Stimulated activated CD4-positive, alpha-beta T cell treated with anti-CD3 and anti-CD28 coated beads, TNF-alpha, amount 100 ng/mL, for 1 hour (primary cell): ENCODE measurements at places on chromosomes 6 and 20.
A peak's percentile ranks its signal among the peaks of the same experiment; 100 is the strongest.

DNA sequence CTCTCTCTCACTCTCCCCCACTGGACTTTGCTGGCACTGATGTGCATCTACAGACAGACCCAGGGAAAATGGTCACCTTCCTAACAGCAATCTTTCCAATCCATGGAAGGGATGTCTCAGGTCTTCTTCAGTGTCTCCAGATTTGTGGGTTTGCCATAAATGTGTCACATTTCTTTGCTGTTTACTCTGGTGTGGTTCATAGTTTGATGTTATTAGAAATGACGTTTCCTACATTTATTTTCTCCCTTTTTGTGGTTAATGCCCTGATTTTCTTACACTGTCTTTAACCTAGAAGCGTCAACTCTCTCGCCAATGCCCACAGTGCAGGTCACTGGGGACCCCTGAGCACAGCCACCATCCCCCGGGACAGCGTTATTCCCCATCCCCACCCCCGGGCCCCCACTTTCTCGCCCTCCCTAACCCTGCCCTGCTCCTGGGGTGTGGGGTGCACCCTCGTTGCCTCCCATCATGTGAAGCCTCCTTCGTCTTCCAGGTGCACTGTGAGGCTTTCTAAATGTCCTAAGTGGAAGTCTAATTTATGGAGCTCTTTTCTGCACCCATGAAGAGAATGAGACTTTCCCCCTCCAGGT, 86.5 kb downstream of the YTHDF1 start:
- DNase-seq = no peak

DNA sequence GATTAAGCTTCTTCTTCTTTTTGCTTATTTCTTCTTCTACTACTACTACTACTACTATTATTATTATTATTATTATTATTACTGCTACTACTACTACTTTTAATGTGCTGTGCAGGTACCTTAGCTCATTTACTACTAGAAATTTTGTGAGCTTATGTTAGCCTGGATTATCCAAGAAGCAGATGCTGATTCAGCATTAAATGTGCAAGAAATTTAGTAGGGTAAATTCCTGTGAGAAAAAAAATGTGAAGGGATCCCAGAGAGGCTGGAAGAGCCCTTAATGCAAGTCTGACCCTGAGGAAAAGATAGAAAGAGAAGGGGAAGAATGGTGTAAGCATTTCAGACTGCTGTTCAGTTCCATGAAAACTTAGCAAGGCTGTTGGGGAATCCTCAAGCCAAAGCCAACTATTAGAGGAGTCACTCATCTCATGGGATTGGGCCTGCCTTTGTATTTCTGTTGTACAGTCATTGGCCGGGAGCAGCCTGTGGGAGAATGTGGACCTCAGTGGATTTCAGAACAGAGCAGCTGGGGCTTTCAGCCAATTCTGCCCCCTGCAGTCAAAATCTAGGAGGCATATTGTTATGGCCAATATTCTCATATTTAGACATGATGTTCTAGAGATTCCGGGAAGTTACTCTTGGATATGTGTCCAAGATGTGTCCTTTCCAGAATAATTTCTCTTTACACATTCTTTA, 37.2 kb upstream of the TSPYL1 start:
- no peak for DNase-seq

- DNase-seq = no peak
Observed at GRCh38 chr6:71513036-71513435, 224.4 kb downstream of the OGFRL1 start.

DNA sequence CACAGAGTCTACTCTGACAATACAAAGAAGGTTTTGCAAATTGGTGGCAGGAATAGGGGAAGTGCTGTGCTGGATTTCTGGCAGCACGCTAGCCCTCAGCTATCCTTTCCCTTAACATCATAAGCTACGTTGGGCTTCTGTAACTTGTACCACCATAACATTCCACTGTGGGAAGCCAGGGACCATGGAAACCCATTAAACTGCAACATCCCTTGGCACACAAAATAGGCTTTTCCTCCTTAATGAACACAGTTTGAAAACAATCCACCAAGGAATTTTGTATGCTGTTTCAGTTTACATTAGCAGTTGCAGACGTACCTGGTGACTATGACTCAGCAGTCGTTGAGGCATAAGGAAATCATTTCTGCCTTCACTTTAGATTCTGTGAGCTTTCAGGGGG, 203.9 kb upstream of the RAB32 start:
- no peak for DNase-seq

DNA sequence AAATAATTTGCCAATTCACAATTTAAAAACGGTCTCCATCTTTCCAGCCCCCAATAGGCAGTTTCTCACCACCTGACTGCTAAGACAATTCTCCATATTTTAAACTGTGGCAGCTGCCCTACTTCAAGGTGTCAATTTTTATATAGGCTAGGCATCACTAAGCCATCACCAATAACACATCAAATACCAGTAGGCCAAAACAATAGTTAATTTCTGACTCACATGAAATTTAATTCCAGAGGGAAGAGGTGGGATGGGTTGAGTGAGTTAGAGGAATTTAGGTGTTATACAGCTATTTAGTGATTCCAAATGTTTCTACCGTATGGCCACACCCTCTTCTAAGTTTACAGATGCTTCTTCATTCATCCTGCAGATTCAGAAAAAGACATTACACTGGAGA, 49.9 kb downstream of the GFRAL start:
- DNase-seq = no peak

DNA sequence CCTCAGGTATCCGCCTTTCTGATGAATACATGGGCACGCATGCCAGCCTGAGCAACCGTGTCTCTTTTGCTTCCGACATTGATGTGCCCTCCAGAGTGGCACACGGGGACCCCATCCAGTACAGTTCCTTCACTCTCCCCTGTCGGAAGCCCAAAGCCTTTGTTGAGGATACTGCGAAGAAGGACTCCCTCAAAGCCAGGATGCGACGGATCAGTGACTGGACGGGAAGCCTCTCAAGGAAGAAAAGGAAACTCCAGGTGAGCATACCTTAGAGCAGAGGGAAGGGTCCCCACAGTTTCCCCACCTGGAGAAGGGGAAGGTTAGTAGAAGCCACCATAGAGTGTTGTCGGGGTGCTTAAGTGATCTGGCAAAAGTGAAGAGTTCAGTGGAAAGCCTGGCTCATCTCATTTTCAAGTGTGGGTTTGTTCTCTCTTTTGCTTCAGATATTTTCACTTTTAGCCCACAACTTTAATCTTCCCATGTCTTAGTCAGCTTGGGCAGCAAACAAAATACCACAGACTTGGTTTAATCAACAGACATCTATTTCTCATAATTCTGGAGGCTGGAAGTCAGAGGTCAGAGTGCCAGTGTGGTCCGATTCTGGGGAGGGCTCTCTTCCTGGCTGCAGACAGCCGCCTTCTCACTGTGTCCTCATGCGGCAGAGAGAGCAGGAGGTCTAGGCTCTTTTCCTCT, 133.5 kb upstream of the CLDN20 start:
- no peak for DNase-seq

- DNase-seq = peak; percentile 43
Observed at GRCh38 chr20:62156592-62157386, 13.2 kb downstream of the SS18L1 start.

GRCh38 chr6:139680819-139681218, 306.4 kb upstream of the CITED2 start:
- no peak for DNase-seq

DNA sequence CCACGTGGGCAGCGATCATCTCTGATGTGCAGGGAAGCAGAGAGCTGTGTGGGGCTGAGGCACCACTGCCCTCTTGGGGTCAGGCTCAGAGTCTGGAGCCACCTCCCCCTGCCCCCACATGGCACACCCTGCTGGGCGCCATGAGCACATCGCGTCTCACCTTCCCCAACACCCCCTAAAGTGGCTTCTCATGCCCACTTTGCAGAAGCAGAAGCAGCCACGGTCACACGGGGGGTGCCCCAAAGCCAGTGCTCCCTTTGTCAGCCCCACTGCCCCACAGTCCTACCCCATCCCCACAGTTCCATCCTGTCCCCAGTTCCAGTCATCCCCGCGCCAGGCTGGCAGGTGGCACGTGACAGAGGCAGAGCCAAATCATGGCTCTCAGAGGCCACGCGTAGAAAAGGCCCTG, 19.5 kb downstream of the SDCBP2 start:
- DNase-seq = no peak

DNA sequence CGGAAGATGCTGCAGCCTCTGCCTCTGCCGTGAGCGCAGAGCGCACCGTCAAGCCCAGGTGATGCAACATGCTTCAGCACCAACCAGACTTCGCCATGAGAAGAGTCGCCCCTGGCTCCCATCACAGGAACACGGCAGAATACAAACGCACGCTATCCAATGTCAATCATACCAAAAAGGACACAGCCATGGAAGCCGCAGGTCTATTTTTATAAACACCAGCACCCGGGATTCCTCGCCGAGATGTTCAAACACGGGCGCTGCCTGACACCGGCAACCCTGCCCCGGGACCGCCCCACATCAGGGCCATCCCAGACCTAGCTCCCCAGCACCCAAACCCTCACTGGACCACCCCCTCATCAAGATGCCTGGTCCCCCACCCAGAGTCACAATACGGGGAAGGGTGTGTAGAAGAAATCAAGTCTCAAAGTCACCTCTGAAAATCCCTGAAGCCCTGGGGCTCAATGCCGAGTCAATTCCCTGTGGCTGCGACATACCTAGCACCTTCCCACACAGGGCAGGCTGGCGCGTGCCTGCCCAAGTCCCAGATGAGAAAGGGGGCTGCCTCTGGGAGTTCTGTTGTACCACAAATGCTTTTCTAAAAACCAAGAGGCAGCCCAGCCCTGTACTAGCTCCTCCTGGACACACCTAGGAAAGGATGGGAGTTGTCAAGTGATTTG, 17.9 kb downstream of the TAF4 start:
- DNase-seq = no peak

GRCh38 chr6:151110576-151110905, 129.2 kb upstream of the AKAP12 start:
- DNase-seq = no peak

GRCh38 chr6:52547647-52548352, 29.1 kb downstream of the TRAM2 start:
- DNase-seq = no peak

DNA sequence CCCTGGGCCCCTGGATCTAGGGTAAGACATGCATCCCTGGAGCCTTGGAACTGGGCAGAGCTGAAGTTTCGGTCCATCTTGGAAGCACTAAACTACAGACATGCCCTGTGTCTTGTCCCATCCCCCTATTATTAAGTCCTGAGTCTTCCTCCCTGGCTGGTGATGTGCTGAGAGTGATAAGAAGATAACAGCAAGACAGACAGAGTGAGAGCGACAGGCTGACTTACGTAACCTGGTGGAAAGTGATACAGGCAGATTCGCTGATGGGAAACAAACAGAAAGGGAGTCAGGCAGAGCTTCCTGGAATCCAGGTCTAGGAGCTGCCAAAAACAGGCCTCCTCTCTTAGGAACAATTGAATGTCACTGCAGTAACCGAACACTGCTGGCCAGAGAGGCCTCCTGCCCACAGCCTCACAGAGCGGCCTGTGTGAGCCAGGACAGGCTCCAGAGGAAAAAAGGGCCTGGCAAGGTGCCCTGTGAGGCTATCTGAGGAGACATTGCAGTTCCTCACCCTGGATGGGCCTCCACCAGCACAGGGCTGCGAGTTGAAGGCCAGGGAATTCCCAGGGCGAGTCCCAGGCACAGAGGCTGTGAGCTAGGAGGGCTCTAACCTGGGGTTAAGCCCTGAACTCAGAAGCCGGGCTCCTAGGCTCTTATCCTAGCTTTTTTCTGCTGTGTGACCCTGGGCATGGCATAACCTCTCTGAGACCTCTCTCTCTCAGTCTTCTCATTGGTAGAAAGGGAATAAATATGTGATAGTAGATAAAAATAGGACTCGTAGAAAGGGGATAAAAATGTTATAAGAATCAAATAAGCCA, 34.2 kb upstream of the B4GALT5 start:
- no peak for DNase-seq

- no peak for DNase-seq
Observed at GRCh38 chr20:1345030-1345755, 16.3 kb upstream of the SDCBP2 start.

- no peak for DNase-seq
Observed at GRCh38 chr20:5150226-5151076, 23.6 kb downstream of the CDS2 start.

DNA sequence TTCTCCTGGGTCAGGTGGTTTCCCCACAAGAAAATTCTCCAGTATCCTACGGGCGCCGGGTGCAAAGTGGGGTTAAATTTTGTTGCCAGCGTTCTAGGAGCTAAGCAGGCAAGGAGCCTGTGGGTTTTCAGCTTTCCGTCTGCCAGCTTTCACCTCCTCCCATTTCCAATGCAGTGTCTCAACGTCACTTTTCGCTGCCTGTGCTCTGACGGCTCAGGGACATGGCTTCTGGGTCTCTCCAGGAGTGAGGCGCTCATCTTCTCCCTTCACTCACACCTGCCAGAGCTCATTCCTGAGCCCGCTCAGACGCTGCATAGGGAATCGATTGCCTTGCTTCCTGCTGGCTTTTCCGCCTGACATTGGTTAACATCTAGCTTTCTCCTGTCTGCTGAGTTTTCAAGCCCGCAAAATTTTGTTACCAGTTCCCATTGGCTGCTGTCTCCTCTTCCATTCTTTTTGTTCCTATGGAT, 7.3 kb upstream of the NAA20 start:
- DNase-seq = no peak

- DNase-seq = no peak
Observed at GRCh38 chr6:10391299-10391630, 23.6 kb downstream of the TFAP2A start.

DNA sequence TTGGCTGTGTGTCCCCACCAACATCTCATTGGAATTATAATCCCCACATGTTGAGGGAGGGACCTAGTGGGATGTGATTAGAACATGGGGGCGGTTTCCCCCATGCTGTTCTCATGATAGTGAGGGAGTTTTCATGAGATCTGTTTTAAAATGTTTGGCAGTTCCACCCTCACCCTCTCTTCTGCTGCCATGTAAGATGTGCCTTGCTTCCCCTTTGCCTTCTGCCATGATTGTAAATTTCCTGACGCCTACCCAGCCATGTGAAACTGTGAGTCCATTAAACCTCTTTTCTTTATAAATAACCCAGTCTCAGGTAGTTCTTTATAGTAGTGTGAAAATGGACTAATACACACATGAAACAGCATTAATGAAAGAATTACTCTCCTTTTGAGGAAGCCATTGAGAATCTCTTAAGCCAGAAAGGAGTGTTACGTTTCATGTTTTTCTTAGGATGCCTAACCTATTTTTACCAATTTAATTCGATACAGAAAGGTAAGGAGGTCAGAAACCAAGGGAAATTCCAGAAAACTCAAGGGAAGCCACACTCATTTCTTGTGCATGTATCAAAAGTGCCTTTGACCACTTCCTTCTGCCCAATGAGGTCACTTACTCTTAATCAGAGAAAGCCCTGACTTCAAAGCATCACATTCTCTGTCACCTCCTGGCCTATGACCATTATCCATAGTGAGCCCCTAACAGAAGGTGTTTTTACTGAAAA, 24.7 kb upstream of the HINT3 start:
- DNase-seq = no peak

- no peak for DNase-seq
Observed at GRCh38 chr20:50560867-50561266, 50.7 kb downstream of the PTPN1 start.

DNA sequence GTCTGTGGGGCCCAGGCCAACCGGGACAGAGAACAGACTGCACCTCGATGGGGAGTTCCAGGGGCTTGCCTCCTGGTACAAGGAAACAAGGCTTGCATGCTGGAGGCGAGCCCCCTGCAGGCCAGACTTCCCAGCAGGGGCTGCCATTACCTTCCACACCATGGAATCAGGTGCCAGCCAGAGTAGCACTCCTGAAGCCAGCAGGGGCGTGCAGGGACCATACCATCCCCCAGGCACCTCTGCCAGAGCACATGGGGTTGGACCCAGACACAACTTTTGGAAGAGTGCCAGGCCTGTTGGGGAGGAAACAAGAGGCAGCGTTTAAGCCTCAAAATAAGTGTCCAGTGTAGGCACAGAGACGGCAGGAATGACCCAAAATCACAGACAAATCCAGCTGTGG, 6.5 kb downstream of the DDO start:
- no peak for DNase-seq

- no peak for DNase-seq
Observed at GRCh38 chr6:39102821-39103136, 12.2 kb downstream of the SAYSD1 start.
